ENCODE measurements at places on chromosomes 1 and 21.

GRCh38 chr1:31911994-31912780 lies 26.0 kb downstream of the PTP4A2 start:
- no peak for DNase-seq

- no peak for DNase-seq
These were observed 73.1 kb downstream of the GATAD2B start for GRCh38 chr1:153849487-153850185.

- DNase-seq, result no peak
These were observed 37.6 kb downstream of the MAN1C1 start for GRCh38 chr1:25654109-25654660.

DNA sequence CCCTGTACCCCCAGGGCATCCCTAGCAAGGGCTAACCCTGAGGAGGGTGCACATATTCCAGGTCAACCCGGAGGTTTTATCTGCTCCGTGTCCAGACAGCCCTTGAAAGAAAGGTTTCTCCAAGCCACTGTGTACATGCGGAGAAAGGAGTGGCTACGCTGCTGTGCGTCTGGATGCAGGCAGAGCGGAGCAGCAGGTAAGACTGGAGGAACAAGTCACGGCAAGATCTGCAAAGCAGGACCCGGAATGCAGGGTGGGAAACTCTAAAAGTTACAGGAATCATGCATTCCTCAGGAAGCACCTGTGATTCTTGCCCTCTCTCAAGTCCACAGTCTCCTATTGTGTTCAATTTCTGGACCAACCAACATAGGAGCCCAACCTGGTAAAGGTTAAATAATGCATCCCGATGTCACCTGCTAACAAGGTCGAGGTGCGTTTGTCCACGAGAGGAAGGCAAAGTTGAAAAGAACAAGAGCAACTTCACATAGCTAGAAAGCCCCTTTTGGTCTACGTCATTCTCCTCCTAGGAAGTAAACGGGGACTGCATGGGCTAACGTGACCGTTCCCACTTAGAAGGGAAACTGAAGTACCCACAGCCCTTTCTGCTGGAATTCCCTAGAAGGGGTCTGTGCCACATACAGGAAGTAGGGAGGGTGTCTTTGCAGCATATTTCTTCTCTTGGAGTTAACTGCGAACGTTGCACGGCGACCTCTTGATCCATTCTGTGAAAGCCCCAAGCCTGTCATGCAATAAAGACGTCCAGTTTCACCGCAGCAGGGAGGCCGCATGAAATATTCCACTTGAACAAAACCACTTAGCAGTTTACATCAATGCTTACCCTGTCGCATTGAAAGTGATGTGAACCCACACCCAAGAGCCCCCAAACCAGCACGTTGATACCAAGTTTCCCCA lies 5.8 kb downstream of the TIAM1 start:
- no peak for DNase-seq

DNA sequence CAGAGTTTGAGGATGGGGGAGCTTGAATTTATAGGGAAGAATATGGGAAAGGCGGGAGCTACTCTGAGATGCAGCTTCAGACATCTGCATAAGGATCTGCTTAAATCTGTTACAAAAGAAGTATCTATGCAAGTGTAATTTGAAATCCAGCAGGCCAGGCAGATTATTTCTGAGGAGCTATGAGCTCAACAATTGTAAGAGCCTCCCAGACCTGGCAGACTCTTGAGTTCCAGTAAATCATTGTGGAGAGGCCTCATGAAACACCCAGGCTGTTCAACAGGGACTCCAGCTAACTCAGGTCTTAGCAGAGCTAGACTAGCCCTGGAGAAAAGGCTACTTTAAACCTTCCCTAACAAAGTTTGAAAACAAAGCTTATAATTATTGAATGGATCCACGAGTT lies 647.5 kb upstream of the CHRM3 start:
- no peak for DNase-seq

DNA sequence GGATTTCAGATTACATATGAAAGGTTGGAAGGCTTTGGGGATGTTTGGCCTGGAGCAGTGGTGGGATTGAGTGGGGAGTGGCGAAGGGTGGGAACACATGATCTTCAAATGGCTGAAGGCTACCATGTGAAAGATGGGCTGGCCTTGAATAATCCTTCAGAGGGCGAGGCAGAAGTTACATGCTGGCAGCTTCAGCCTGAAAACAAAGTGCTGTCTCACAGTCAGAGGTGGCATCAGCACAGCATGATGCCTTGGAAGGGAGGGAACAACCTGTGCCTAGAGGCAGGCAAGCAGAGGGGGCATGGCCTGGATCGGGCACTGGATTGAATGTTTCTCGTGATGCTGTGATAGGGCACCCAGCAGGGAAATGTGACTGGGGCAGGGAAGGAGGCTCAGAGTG lies 130.8 kb downstream of the BEND5 start:
- DNase-seq, result no peak

- no peak for DNase-seq
These were observed 142.5 kb upstream of the HMGB4 start for GRCh38 chr1:33721301-33721815.

DNA sequence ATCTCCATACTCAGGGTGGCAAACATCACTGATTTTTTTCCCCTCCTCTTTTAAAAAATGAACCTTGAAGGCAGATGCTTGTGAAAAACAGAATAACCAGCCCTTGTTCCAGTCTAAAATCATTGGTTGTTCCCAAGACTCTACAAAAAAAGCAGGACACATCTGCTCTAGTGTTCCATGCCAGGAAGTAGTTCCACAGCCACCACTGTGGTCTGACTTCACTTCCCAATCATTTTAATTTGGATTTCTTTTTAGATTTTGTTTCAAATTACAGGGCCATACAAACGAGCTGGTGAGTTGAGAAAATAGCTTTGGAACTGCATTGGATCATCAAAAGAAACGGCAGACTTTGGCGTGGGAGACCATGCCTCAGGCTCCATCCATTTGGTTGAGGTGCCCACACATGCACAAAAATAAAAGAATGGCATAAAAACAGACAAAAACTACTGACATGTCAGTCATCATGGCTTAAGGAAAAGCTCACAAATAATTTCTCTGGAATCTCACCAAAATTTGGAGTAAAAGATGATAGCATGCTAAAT lies 210.0 kb downstream of the GABPA start:
- no peak for DNase-seq

DNA sequence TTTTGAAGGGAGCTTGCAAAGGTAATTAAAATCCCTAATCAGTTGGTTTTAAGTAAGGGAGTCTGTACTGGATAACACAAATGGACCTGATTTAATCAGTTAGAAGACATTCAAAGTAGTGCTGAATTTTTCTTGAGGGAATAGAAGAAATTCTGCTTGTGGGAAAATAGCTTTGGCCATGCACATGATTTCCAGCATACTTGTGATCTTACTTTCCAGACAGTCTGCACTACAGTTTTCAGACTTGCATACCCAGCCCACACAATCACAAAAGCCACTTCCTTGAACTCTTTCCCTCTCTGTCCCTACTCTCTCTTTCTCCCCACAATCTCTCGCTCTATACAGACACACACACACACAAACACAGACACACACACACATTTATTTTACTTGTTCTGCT lies 852.1 kb downstream of the PLA2G4A start:
- no peak for DNase-seq

- no peak for DNase-seq
These were observed 44.1 kb upstream of the TINAGL1 start for GRCh38 chr1:31532173-31532572.

DNA sequence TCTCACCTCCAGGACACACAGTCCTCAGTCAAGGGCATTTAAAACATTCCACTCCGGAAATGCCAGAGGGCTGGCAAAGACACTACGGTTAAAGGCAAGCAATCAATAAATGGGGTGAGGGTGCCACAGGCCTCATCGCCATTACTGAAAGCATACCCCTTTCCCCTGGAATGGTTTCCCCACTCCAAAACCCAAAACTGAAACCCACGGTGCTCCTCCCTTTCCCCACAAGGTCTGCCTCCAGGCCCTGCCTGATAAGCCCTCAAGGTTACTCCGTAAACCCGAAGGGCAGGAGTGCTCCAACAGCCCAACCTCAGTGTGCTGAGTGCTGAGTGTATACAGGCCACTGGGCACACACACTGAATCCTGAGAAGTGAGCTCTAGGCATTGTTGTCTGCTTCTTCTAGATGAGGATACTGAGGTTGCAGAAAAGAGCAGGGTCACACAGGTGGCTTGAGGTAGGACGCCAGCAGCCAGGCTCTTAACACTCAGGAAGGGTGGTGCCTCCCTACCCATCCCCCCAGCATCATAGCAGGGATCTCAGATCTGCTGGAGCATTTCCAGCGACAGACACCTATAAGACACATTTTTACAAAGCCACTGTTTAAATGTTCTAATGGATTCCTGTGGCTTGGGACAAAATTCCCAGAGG lies 29.0 kb downstream of the SSBP3 start:
- DNase-seq, result no peak

DNA sequence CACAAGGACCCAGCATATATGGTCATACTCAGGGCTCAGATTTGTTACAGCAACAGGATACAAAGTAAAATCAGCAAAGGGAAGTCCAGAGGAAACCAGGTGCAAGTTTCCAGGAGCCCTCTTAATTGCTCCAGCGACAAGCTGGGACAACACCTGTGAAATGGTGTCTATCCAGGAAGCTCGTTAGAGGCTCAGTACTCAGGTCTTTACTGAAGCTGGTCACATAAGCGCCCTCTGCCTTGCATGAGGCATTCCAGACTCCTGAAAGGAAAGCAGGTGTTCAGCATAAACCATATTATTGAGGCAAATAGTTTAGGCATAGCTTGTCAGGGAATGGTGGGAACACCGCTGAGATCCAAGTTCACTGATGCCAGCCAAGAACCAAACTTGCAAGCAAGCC lies 231.0 kb downstream of the SLC35F3 start:
- no peak for DNase-seq

DNA sequence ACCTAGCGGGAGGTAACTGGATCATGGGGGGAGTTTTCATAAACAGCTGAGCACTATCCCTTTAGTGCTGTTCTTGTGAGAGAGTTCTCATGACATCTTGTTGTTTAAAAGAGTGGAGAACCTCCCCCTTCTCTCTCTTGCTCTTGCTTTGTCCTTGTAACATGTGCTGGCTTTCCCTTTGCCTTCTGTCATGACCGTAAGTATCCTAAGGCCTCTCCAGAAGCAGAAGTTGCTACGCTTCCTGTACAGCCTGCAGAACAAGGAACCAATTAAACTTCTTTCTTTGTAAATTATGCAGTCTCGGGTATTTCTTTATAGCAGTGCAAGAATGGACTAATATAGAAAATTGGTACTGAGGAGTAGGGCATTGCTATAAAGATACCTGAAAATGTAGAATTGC lies 515.6 kb downstream of the NEGR1 start:
- DNase-seq, result no peak

DNA sequence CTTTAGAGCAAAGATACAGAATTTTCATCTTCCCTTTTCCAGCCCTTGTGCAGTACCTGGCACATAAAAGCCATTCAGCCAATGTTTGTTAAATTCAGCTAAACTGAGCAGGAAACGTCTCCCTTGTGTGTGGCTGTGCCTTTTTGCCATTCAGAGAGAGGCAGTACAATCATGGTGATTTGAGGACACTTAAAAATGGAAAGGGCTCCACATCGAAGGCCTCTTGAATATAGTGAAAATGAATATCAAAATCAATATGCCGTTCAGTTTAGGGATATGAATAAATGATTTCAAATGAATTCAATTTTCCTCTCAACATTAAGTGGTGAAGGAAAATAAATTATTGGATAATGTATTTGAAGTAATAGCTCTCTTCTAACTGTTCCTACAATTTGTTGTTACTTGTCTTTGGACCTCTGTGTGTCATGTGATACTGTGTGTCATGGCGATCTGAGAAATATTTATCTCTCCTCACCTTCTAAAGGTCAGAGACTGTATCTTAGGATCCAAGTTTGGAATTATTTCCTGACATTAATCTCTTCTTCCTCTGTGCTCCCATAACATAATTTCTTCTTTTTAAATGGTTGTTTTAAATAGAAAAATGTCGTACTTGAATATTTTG lies 355.6 kb upstream of the ST6GALNAC5 start:
- no peak for DNase-seq

GRCh38 chr1:244406337-244406736 lies 45.4 kb downstream of the ADSS2 start:
- no peak for DNase-seq

GRCh38 chr1:189269011-189269410 lies 1208.7 kb downstream of the BRINP3 start:
- DNase-seq, result no peak

DNA sequence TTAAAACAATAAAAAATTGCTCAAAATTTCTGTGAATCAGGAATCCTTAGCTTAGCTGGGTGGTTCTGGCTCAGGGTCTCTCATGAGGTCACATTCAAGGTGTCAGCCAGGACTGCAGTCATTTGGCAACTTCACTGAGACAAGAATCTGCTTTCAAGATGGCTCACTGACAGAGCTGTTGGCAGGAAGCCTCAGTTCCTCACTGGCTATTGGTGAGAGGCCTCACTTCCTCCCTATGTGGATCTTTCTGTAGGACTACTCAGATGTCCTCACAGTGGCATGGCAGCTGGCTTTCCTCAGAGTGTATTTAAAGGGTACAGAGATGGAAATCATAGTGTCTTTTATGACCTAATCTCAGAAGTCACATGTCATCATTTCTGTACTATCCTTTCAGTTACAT lies 785.7 kb downstream of the ADGRL2 start:
- DNase-seq, result no peak

Measured in central memory CD4-positive, alpha-beta T cell (primary cell).